ENCODE measurements at places on chromosomes 2 and 18.

GRCh38 chr2:204228169-204228886 is 291.8 kb downstream of the ICOS start:
- no peak for DNase-seq

DNA sequence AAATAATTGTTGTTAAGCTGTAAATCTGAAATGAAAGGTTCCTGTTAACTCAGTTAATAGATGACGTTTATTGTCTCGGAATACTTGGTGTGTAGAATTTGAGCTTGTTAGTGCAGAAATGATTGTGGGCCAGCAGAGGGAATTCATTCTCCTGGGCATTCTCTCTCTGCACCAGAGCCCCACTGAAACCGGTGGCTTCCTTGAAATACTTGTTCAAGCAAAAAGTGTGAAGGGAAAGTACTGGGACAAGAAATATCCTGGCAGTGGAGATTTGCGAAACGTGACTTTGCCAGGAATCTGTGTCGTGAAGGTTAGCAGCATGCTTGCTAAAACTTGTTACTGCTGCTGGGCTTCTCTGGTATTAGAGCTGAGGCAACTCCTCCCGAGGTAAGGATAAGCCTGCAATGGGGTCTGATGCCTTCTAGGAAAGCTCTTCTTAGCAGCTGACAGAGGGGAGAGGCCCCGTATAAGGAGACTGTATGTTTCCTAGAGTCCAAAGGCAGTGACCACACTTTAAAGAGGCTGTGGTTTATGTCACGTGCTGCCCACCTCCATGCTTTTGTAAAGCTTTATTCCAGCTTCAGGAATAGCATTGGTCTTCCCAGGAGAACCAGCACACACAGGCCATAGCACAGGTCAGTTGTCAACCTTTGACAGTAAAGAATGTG is 2.0 kb downstream of the ITGA6 start:
- no peak for DNase-seq

GRCh38 chr18:65755616-65756015 is 4.8 kb downstream of the CDH7 start:
- no peak for DNase-seq

- DNase-seq = peak; percentile 46
Observed at GRCh38 chr18:31741097-31741735, 19.5 kb downstream of the SLC25A52 start.

GRCh38 chr2:233798335-233799086 is 20.4 kb downstream of the MROH2A start:
- DNase-seq = no peak

DNA sequence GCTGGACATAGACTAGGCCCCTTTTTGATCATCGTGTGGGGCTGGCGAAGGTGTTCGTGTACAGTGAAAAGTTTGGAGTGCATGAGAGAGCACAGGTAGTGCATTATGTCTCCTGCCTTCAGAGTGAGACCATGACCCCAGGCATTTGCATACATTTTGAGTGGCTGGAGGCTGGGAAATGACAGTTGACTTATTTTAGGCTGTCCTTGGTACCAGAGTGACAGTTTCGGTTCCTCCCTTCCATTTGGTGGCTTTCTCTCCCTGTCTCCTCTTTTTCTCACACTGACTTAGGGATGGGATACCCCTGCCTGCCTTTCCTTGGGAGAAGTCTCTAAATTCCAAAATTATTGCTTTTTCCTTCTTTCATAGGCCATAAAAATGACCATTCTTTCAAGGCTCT is 20.1 kb downstream of the SERPINB12 start:
- DNase-seq = no peak

DNA sequence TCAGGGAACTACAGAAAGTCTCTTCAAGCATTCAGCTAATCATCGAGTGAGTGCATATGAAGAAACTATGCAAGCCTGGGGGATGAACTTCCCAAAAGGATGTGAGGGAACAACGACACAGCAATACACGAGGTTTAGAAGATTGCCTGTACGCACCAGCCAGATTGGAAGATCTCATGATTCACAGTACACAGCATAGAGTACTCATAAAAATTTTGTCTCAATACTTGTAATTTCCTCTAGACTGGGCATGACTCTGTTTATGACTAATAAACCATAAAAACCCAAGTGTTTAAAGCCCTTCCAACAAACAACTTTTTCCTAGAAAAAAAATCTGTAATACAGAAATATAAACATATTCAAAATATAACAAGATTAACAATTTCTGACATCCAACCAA is 279.7 kb downstream of the KCNJ3 start:
- DNase-seq = no peak

Measured in stimulated activated CD4-positive, alpha-beta T cell treated with anti-CD3 and anti-CD28 coated beads, Interleukin-1b, Interleukin-23, amount 100 ng/mL, for 48 hours (primary cell).